Vagina (tissue), 2 donors: ENCODE measurements at places on chromosomes 4 and X.

DNA sequence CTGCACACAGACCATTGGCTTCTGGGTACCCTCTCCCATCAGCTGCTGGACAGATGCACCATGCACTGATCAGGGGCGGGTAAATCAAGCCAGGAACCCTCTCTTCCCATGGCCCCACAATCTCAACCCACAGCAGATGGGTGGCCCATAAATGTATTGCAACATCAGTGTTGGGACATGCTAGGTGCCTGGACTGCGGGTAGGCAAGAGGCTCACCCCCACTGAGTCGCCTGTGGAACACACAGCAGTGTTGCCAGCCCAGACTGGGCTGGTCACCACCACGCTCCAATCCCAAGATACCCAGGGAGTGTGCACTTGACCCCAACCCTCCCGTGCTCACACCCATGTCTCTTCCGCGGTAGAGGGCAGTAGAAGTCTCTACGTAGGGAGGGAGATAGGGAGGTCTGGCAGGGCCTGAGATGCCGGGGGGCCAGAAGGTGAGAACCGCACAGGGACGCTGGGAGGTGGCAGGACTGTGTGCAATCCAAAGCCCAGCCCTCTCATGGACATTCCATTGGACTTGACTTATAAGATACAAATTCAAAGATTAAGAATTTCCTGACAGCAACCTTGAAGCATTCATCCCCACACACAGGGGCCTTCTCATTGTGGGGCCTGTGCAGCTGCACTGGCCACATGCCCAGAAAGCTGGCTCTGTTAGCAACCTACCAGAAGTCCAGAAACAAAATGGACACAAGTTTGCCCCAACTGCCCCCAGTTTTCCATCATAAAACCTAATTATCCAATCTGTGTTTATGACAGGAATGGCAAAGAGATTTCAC is 183.7 kb downstream of the NSUN7 start:
- DNase-seq = no peak

- no peak for DNase-seq
Measured at GRCh38 chr4:21768349-21769310, 179.9 kb downstream of the KCNIP4 start.

GRCh38 chrX:19743386-19743785 is 144.0 kb downstream of the SH3KBP1 start:
- DNase-seq = no peak

DNA sequence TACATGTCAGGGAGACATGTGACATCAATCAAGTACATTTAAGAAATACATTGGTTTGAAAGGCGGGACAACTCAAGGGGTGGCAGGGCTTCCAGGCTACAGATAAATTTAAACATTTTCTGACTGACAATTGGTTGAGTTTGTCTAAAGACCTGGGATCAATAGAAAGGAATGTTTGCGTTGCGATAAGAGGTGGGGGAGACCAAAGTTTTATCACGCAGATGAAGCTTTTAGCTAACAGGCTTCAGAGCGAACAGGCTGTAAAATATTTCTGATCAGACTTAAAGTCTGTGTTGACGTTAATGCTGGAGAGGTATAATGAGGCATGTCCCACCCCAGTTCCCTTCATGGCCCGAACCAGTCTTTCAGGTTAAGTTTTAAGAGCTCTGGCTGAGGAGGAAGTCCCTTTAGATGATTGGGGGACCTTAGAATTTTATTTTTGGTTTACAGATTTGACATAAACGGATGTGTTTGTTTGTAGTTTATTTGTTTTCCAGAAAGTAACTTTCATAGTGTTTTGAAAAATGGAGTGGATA is 346.7 kb upstream of the RASGEF1B start:
- no peak for DNase-seq

DNA sequence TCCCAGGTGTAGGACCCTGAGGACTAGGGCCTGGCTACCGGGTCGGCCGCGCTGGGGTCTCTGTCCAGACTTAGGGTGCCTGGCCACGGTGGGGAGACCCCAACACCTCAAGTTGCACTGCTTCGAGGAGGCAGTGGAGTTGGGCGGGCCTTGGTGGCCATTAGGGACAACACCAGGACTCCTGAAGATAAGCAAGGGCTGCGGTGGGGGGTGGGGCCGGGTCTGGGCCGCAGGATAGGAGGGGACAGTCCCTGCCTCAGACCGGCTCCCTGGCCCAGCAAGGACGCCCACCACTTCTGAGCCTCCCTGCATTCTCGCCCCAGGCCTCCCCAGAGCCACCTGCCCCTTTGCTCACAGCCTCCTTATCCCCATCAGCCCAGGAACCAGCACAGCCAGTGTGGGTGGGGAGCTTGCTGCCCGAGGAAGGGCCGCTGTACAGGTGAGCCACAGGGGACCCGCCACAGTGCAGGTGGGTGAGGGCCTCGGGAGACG is 5.5 kb upstream of the MXD4 start:
- DNase-seq = no peak

- no peak for DNase-seq
Measured at GRCh38 chr4:130099105-130099504, 1003.2 kb downstream of the C4orf33 start.

DNA sequence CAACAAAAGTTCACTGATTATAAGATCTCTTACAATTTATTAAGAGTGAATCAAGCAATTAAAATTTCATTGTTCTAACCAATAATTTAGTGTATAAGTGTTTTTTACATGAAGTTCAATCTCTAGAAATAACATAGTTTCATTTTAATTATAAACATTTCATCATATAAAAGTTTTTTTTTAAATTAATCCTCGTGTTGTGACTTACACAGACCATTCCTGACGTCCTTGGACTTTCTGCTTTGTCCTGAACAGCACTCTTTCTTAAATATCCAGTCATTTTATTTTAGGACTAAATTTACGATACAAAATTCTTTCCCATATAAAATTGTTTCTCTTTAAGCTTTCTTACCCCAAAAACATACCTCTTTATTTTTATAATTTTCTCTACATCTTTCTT is 841.7 kb upstream of the POU3F4 start:
- no peak for DNase-seq

GRCh38 chr4:44150091-44150576 is 298.5 kb downstream of the KCTD8 start:
- no peak for DNase-seq
